ENCODE measurements at places on chromosomes 6 and 20.

DNA sequence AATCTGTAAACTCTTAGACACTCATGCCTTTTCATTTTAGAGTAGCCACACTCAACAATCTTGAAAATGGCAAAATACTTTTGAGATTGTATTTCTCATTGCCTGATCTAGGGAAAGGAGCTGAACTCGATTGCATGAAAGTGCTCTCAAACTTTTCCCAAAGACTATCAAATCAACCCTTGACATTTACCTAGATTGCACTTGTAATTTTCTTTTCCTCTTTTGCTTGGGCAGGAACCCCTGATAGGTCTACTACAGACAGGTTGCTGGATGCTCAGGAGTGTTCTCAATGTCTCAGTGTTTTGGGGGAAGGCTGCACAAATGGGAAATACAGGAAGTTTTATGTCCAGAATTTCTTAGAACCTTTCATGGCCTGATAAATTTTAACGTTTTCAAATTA lies 468.0 kb upstream of the GJE1 start:
- no peak for DNase-seq

DNA sequence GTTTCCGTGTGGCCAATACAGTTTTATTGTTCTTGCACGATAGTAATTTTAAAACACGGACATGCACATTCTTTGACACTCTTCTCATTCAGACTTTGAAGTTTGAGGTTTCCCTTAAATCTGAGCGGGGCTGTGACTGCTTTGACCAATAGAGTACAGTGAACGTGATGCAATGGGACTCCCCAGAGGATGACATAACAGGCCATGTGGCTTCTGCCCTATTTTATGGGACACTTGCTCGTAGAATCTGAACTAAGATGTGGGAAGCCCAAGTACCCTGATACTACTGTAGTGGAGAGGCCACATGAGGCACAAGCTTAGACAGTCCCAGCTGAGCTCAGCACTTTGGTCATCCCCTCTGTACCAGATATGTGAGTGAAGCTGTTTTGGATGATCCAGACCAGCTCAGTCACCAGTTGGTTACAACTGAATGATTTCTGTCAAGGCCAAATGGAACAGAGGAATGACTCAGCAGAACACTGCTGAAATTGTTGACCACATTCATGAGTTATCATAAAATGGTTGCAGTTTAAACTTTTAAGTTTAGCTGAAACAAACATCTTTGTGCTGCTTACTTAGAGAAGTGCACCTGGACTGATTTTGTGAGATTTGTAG lies 279.4 kb downstream of the RFPL4B start:
- no peak for DNase-seq

DNA sequence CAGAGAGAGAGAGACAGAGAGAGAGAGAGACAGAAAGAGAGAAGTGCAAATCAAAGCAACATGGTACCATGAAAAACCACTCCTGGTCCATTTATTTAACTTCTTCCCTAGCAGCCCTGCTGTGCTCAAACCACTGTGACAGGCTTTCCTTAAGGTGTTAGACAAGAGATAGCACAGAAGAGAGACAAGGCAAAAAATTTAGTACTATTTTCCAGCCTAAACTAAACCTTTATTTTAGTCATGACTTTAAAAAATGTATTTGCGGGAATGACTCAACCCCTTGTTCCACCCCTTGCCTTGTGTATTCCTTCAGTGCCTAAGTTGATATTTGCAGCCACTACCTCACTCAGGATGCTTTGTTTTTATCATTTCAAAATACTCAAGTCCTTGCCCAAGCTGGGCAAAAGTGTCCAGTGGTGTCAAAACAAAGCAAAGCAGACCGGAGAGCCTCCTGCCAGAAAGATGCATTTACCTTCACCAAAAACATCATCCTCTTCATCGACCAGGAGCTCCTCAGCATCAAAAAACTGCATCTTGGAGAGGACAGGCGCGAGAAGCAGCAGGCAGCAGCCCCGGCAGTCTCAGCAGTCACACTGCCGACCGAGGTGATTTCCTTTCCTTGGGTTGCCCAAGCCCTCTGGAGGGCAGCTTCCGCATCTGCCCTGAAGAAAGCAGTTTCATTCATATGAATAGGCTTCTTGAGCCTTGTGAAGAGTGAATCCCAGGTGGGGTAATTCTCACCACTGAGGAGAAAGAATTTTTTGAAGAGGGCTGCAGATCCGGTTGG lies at the start of gene RIPOR2:
RIPOR2 (minus strand) TSS at position 595 of the 787 bp plus-strand sequence; CDS start at position 533, 62 bp downstream.
- no peak for DNase-seq

DNA sequence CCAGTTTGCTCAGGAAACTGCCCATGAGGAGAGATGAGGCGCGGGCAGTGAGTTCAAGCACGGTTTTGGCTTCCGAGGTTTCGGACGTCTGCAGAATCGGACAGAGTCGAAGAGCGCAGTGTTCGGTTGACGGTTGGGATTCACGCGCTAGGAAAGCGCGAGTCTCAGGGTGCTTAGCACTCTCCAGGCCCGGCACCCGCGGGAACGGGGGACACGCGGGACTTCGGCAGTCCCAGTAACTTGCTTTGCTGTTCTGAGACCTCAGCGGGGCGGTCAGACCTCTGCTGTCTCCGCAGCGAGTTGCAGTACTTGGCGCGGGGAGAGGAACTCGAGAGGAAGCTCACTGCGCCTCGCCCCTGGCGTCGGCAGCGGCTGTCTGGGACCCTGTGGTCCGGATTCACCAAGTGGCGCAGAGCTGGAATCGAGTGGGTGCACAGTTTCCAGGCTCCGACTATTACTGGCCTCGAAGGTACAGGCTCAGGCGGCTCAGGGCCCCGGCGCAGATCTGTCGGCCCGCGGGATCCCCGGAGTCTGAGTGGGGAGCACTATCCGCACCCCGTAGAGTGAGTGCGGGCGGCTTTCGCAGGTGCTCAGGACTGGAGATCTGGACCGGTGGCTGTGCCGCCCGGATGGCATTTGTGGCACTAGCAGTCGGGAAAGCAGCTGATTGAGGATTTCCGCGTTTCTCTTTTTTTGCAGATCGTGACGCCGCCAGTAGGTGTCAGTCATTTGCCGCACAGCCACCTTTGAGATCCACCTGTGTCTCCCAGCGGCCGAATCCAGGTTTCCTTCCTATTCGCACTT lies at the start of gene POM121L2:
POM121L2 (minus strand) TSS at position 128 of the 804 bp plus-strand sequence; CDS start at position 25, 103 bp downstream.
- DNase-seq, result peak; percentile 23

GRCh38 chr20:59774204-59774641 lies 159.2 kb downstream of the SYCP2 start:
- no peak for DNase-seq

GRCh38 chr6:55882718-55883569 lies 7.6 kb upstream of the BMP5 start:
- DNase-seq, result no peak

DNA sequence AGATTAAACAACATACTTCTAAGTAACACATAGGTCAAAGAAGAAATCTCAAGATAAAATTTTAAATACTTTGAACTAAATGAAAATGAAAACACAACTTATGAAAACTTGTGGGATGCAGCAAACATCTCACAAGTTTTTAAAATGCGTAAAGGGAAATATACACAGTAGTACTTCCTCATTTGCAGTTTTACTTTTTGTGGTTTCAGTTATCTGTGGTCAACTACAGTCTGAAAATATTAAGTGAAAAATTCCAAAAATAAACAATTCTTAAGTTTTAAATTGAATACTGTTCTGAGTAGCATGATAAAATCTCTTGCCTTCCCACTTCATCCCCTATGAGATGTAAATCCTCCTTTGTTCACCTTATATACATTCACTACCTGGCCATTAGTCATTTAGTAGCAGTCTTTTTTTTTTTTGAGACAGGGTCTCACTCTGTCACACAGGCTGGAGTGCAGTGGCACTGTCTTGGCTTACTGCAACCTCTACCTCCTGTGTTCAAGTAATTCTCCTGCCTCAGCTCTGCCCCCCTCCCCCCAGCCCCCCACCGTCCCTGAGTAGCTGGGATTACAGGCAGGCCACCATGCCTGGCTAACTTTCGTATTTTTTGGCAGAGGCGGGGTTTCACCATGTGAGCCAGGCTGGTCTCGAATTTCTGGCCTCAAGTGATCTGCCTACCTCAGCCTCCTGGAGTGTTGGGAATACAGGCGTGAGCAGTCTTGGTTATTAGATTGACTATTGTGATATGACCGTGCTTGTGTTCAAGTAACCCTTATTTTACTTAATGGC lies 154.6 kb upstream of the AHI1 start:
- no peak for DNase-seq

- DNase-seq, result no peak
Observed at GRCh38 chr6:149342525-149342924, 25.0 kb downstream of the TAB2 start.

DNA sequence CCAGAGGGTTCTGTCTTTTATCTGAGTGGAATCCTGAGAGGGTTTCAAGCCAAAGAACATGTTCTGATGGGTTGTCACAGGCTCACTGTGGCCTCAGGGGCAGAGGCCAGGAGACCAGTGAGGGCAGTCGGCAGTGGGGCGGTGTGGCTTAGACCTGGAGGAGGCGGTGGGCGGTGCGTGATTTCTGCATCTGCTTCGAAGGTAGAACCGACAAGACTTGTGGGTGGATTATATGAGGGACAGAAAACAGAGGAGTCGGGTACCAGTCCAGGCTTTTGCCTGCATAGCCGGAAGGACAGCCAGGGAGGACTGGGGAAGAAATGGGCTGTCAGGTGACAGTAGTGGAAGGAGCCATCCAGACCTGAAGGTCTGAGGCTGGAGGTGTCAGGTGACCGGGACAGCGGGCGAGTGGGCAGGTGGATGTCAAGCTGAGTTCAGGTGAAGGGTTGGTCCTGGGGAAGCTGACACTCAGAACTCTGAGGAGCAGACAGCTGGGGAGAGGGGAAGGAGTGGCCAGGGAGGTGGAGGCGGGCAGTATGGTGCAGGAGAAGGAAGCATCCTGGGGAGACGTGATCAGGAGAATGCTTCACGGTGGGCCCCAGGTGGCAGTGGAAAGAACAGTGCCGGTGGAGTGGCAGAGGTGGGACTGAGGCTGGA lies 3.1 kb downstream of the CTSZ start:
- no peak for DNase-seq

Measured in stimulated activated CD8-positive, alpha-beta memory T cell treated with anti-CD3 and anti-CD28 coated beads, Interleukin-12 subunit alpha, Interleukin-12 subunit beta, amount 100 ng/mL, for 4 hours (primary cell).